Activated CD8-positive, alpha-beta memory T cell treated with anti-CD3 and anti-CD28 coated beads, Interleukin-2, amount 50 U/mL, for 4 hours (primary cell): ENCODE measurements at places on chromosomes 3 and 15.

GRCh38 chr15:99015698-99016568 is 8.3 kb upstream of the PGPEP1L start:
- DNase-seq, result no peak

DNA sequence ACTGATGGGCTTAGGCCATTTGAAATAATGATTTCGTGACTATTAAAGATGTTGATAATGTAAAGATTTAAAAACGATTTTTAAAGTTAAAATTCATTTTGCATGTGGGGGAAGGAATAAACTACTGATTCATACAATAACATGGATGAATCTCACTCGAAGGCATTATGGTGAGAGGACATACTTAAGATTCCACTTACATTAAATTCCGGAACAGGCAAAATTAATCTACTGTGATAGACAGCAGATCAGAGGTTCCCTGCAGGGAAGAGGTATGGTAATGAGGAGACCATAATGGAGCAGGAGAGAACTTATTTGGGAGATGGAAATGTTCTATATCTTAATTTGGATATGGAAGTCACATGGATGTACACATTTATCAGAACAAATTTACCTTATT is 28.4 kb upstream of the RAB6B start:
- DNase-seq, result no peak

DNA sequence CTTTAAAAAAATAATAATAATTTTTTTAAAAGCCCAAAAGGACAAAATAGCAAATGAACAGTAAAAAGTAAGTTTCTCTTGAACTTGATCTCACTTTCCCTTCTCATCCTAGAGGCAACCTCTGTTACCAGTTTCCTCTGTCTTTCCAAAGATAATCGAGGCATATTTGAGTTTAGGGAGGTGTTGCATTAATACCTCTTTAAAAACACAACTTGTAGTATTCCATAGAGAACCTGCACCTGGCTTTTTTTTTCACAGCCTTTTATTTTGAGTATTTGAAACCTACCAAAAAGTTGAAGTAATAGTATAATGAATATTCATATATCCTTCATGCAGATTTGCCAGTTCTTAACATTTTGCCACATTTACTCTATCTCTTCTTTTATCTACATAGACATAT is 9.1 kb downstream of the CSK start:
- no peak for DNase-seq

DNA sequence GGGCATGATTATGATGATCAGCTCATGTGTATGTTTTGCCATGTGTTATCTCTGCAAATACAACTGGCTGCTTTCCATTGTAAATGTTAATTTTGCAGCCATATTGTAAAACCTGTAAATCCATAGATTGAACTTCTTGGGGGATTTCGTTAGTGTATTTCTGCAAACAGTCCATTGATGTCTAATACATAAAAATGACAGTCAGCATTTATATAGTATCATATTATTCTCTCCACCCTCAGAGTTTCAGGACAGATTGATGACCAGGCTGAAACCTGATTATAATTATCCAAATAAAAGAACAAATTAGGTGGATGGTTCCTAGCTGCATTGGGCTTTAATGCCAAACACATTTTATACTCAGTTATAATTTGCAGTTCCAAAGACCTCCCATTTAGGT is 276.8 kb downstream of the FEZF2 start:
- DNase-seq, result no peak

GRCh38 chr15:48520376-48521155 is 124.9 kb downstream of the FBN1 start:
- no peak for DNase-seq

GRCh38 chr15:89628806-89629715 is 26.2 kb downstream of the KIF7 start:
- DNase-seq, result no peak

DNA sequence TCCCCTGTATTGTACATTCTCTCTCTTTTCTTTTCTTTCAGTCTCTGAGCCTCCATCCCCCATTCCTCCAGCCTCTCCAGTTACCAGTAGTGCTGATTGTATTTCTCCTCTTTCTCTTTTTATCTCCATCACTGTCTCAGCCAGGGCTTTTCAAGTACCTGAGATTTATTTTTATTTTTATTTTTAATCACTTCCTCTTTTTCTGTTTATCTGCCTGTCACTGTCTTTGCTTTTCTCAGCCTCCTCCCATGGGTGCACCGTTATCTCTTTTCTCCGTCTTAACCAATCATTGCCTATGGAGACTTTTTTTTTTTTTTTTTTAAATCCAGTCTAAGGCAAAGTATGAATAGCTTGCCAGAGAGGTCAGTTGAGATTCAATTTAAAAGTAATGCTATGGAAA is 359.3 kb downstream of the GAP43 start:
- DNase-seq, result no peak

- no peak for DNase-seq
These were observed 378.1 kb downstream of the GABRB3 start for GRCh38 chr15:26394801-26395200.

- DNase-seq, result no peak
These were observed 19.2 kb upstream of the C15orf39 start for GRCh38 chr15:75182187-75183131.

GRCh38 chr3:81500039-81500438 is 261.4 kb downstream of the GBE1 start:
- DNase-seq, result no peak

GRCh38 chr3:197554562-197555280 is 1.0 kb downstream of the BDH1 start:
- DNase-seq, result peak; percentile 93

DNA sequence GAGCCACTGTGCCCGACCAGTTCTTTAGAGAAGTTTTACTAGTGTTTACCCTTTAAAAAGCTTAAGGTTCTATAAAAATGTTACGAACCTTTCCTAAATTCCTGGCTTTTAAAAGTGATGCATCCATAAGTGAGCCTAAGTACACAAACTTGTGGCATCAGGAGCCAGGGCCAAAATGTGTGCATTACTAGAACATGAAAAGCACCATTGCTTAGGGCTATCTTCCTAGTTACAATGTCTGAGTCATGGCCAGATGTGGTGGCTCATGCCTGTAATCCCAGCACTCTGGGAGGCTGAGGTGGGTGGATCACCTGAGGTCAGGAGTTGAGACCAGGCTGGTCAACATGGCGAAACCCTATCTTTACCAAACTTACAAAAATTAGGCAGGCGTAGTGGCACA is 39.9 kb downstream of the LEO1 start:
- no peak for DNase-seq

DNA sequence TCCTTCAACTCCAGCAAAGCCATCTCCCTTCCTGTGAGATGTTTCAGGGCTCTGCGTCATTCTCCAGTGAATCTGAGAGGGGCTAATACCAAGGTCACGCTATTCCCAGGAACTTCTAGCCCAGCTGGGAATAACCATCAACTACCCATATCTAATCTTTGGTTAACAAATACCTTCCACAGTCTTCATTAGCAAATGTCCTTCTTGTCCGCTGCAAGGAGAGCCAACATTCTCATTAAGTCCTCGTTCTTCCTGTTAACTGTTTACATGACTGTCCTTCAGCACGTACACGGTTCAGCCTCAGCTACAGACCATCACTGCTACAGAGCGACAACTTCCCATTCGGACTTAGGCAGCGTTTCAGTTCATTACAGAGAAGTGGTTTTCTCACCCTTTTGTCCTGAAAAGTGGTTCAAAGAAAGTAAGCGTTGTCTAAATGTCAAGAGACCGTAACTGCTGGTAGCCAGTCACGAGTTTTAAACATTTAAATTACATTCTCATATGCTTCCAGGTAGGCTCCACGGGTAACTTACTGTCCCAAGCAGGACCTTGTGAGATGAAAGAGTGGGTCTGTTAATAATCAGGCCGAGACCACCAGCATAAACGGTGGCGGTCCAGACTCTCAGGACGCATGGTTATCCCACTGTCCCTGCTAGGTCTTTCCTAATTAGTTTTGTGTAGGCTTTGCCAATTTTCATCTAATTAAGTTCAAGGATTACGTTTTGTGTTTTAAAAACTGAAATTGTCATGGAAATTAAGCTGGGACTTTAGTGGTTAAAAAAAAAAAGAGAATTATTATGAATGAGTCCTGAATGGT is 63.8 kb downstream of the CHSY1 start:
- DNase-seq, result no peak

GRCh38 chr3:113771993-113772392 is 25.2 kb downstream of the ATP6V1A start:
- DNase-seq, result no peak

GRCh38 chr15:70432924-70433495 is 330.3 kb downstream of the UACA start:
- no peak for DNase-seq

DNA sequence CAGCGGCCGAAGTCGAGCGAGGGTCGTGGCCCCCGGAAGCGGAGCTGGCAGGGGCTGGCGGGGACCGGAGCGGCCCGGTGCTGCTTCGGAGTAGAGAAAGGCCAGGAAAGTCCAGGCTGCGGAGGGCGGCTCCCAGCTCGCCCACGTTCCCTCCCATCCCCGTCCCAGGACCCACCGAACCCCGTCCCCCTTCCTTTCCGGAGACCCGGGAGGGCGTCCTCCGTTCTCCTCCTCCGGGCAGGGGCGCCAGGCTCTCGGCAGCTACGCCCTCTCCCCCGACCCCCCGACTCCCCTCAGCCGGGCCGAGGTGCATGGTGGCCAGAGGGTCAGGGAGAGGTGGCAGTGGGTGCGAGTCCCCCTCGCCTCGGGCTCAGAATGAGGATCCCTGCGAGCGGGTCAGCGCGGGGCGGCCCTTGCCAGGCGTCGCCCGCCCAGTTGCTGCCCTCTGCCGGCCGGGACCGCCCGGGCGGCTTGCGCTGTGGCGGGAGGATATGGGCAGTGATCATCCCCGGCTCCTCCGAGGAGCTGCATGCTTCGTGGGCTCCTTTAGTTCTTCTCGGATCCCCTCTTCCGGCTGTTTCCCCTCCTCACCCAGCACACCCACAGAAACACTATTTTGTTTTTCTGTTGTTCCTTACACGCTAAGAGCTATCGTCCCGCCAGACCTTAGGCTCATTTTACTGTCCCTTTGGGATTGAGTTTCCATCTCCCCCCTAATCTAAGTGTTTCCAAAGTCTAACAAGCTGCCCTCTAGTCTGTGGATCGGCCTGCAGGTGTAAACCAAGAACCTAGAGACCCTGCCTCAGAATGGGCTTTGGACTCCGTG is 744 bp upstream of the ALDH1A2 start:
- peak; percentile 43 for DNase-seq

GRCh38 chr3:48990636-48991469 is 812 bp downstream of the P4HTM start:
- DNase-seq, result no peak

DNA sequence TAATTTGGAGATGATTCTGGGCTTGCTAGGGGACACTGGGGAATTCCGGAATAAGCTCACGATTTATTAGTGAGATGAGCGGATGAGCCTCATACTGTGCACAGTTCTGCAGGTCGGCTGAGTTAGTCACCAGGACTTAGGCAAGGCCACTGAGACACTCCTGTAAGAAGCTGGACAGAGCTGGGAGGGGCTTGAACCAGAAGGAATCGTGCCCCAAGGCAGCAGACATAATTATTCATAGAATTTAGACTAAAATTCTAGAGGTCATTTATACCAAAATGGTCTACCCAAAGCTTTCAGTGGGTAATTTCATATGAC is 121.4 kb downstream of the VGLL4 start:
- no peak for DNase-seq

DNA sequence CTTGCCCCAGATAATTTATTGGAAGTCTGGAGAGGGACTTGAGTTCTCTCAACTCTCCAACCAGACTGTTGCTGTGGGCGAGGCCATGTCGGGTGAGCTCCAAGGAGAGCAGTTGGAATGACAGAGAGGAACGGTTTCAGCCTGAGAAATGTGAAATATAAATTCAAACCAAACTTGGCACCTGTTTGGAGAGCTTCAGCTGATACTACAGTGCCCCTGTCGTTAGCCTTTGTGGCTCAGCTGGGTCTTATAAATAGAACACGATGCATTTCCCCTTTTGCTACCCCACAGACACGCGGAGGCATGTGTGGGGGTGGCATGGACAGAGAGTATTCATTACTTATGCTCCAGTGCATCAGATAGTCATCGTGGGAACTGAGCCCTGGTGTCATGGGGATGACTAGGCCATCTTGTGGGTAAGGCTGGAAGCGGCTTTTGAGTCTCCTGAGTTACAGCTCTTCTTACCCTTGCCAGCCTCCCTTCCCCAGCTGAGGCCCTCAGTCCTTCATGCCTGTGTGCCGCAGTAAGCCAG is 15.6 kb downstream of the SMAD3 start:
- peak; percentile 63 for DNase-seq
